ENCODE measurements at places on chromosomes 13 and 19.
A peak's percentile ranks its signal among the peaks of the same experiment; 100 is the strongest.

DNA sequence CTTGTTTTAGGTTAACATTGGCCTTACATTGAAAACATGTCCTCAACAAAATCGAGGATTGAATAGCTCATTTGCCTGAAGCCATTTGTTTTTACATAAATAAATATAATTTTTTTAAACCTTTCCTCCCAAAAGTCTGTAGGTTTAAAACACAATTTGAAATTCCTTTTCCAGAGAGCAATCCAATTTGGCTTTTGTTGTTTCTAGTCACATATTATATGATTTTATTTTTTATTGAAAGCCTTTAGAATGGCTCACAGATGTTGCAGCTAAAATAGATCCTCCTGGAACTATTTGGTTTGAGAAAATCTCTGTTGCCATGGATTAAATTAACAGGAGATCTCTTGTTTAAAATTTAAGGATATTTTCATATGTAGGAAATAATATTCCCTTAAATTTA is 512.6 kb downstream of the KLF5 start:
- H3K36me3 ChIP-seq: no peaks in the 10 kb centered on the region
- no peak overlapping the region for H3K27ac ChIP-seq
- no peaks in the 10 kb centered on the region for H3K4me1 ChIP-seq
- no peaks in the 10 kb centered on the region for H3K27me3 ChIP-seq
- DNase-seq: no peak

DNA sequence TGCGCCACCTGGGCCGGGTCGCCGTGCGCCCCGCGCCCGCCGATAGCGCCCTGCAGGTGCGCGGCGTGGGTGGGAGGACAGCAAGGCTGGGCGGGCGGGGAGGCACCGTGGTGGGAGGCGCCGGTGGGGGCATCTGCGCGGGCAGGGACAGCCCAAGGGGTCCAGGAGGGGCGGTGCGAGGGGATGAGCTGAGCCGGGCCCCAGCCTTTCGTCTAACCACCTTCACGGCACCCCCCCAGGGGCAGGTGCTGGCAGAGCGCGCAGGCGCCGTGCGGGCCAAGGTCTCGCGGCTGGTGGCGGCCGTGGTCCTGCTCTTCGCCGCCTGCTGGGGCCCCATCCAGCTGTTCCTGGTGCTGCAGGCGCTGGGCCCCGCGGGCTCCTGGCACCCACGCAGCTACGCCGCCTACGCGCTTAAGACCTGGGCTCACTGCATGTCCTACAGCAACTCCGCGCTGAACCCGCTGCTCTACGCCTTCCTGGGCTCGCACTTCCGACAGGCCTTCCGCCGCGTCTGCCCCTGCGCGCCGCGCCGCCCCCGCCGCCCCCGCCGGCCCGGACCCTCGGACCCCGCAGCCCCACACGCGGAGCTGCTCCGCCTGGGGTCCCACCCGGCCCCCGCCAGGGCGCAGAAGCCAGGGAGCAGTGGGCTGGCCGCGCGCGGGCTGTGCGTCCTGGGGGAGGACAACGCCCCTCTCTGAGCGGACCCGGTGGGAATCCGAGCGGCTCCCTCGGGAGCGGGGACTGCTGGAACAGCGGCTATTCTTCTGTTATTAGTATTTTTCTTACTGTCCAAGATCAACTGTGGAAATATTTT is 3.1 kb downstream of the KISS1R start:
- peaks cover 18% of the 10 kb centered on the region for H3K4me1 ChIP-seq
- H3K36me3 ChIP-seq: no peaks in the 10 kb centered on the region
- peak; percentile 62 for DNase-seq
- H3K27ac ChIP-seq: no peak overlapping the region
- peak overlapping the region; percentile 31 for H3K4me3 ChIP-seq

GRCh38 chr13:104196611-104197010 is 1130.4 kb upstream of the SLC10A2 start:
- H3K4me3 ChIP-seq: no peak overlapping the region
- no peak for DNase-seq
- no peaks in the 10 kb centered on the region for H3K36me3 ChIP-seq
- no peaks in the 10 kb centered on the region for H3K4me1 ChIP-seq

DNA sequence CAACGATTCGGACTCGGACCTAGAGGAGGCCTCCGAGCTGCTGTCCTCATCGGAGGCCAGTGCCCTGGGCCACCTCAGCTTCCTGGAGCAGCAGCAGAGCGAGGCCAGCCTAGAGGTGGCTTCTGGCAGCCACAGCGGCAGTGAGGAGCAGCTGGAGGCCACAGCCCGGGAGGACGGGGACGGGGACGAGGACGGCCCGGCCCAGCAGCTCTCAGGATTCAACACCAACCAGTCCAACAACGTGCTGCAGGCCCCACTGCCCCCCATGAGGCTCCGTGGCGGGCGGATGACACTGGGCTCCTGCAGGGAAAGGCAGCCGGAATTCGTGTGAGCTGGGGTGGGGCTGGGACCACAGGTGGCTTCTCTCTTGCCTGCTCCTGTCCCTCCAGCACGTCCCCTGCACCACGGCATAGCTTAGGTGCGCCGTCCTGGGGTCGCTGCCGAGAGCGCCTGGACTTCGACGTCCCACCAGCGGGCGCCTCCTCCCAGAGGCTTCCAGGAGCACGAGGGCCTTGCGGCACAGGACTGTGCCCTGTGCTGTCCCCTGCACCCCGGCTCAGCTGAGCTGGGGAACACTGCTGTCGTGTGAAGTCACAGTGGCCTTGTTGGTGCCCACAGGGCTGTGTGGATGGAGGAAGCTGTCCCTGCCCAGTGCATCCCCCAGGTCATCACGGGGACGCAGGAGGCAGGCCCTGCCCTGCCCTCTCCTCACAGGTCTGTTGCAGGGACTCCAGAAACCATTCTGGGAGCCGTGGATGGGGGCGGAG is 9.3 kb downstream of the POLR2E start:
- H3K27me3 ChIP-seq: no peaks in the 10 kb centered on the region
- H3K4me1 ChIP-seq: no peaks in the 10 kb centered on the region
- no peak overlapping the region for H3K27ac ChIP-seq
- no peak overlapping the region for H3K4me3 ChIP-seq

GRCh38 chr13:90416519-90416918 is 931.0 kb upstream of the MIR17HG start:
- no peak overlapping the region for H3K27ac ChIP-seq
- H3K36me3 ChIP-seq: no peaks in the 10 kb centered on the region
- no peak overlapping the region for H3K4me3 ChIP-seq

GRCh38 chr13:78618411-78618810 is 15.1 kb upstream of the POU4F1 start:
- H3K27me3 ChIP-seq: no peaks in the 10 kb centered on the region
- no peaks in the 10 kb centered on the region for H3K4me1 ChIP-seq
- no peak overlapping the region for H3K27ac ChIP-seq

GRCh38 chr13:30792285-30793000 is 57.1 kb downstream of the ALOX5AP start:
- no peak overlapping the region for H3K4me3 ChIP-seq
- no peaks in the 10 kb centered on the region for H3K36me3 ChIP-seq
- peak overlapping the region; percentile 52 for H3K27ac ChIP-seq
- no peaks in the 10 kb centered on the region for H3K27me3 ChIP-seq

- H3K27me3 ChIP-seq: no peaks in the 10 kb centered on the region
- no peaks in the 10 kb centered on the region for H3K36me3 ChIP-seq
- no peak overlapping the region for H3K4me3 ChIP-seq
- DNase-seq: peak; percentile 22
- H3K4me1 ChIP-seq: no peaks in the 10 kb centered on the region
Observed at GRCh38 chr13:80945328-80945727, 604.4 kb upstream of the SPRY2 start.

DNA sequence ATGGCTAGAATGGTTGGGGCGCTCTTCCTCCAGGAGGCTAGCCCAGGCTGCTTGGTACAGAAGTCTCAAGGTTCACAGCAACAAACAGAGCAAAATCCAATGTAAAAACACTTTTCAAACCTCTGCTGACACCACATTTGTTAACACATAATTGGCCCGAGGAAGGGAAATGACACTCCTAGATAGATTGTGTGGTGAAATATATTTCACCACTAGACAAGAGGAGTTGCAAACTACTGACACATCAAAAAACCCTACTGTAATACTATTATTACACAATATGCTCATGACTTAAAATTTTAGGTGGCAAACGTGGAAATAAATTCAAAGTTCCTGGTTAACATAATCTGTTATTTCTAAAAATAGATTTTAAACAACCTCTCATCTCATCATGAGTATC is 643.6 kb downstream of the PCDH9 start:
- no peaks in the 10 kb centered on the region for H3K36me3 ChIP-seq
- H3K27ac ChIP-seq: no peak overlapping the region
- H3K4me3 ChIP-seq: no peak overlapping the region
- H3K27me3 ChIP-seq: no peaks in the 10 kb centered on the region
- no peak for DNase-seq

DNA sequence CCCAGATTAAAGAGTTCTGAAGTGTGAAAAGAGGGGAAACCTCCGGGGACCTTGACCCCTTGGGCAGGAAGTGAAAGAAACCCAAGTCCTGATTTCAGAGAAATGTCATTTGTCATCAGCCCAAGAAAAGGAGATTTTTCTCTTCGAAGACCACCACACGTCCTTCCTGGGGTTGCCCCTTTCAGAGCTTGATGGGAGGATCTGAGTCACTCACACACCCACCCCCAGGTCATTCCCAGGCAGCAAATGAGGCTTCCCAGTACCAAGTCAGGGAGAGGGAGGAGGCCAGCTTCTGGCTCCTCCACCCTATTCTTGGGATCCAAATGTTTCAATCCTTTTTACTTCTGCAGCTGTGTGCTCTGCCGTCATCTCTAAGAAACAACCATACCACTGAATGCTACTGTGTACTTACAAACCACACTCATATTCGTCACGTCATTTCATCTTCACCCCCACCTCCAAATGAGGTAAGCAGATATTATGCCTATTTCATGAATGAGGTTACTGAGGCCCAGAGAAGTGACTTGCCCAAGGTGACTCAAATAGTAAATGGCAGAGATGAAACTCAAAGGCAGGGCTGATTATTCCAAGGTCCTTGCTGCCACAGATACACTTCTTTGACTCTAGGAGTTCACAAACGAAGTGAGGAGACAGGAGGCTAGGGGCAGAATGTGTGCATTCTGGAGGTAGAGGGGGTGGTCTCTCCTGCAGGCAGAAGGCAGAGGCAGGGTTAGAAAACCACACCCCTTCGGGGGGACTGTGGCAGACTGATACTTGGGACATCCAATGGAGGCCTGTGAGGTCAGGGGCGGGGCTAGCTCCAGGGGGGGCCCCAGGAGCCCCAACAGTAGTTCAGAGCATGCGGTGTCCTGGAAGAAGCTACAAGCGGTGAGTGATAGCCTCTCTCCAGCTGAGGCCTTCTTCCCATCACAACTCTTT is 5.0 kb upstream of the KMT2B start:
- no peak overlapping the region for H3K27ac ChIP-seq
- no peak overlapping the region for H3K4me3 ChIP-seq
- no peak for DNase-seq
- H3K27me3 ChIP-seq: no peaks in the 10 kb centered on the region
